ENCODE measurements at places on chromosomes 4 and X. TPM values are rescaled to one million over a fixed set of nuclear protein-coding genes. Genes with fewer than 3 reads are reported as not detected.

GRCh38 chrX:148929686-148930085, 429.3 kb downstream of the AFF2 start:
- DNase-seq: no peak

GRCh38 chrX:17291171-17291900, 83.7 kb upstream of the NHS start:
- no peak for DNase-seq

GRCh38 chr4:23614284-23614892, 275.5 kb downstream of the PPARGC1A start:
- DNase-seq: no peak

IQSEC2 gene
- total RNA-seq: 11.6 TPM

TCEAL9 gene
- total RNA-seq: 36.1 TPM
